ENCODE measurements at places on chromosomes 6 and 20.

DNA sequence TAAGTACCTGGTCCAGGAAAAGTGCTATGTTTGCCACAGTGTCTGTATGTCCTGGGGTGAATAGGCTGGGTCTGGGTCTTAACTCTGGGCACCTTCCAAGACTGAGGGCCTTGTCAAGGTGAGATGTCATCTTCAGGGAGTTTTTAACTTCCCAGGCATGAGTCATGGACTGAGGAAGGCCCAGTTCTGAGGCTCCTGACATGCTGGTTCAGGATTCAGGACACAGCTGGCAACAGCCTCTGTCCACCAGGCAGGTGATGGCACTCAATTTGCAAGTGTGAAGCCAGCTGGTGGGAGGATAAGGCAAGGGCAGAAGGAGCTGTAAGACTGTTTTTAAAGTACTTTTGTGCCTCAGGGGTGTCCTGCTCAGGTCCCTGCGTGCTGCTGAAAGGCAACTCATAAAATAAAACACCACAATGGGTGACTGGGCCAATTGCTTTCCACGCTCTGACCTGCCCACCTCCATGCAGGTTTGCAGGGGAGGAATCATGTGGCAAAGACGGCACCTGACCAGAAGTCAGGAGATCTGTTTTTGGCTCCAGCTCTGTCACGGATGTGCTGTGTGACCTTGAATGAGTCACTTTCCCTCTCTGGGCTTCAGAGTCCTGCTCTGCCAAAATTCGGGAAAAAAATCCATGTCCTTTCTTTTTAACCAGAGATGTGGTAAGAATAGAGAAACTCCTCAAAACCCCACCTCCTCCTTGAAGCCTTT lies 4.9 kb upstream of the PACSIN1 start:
- no peak for DNase-seq

DNA sequence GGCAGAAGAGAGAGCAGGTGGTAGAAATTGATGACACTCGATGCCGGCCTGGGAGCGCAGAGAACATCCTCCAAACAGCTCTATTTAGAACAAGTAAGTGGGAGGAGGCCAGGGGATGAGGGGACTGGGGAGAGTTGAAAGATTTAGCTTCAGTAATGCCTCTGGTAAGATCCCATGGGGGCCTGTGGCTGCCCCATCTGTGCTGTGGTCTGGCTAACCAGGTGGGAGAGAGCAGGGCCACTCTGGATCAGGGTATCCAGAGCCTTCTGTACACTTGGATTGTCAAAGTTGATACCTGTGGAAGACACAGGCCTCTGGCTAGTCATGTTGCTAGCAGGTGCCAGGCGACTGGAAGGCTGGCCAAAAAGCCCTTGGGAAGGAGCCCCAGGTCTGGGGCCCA lies 27.6 kb downstream of the NCOA5 start:
- no peak for DNase-seq

DNA sequence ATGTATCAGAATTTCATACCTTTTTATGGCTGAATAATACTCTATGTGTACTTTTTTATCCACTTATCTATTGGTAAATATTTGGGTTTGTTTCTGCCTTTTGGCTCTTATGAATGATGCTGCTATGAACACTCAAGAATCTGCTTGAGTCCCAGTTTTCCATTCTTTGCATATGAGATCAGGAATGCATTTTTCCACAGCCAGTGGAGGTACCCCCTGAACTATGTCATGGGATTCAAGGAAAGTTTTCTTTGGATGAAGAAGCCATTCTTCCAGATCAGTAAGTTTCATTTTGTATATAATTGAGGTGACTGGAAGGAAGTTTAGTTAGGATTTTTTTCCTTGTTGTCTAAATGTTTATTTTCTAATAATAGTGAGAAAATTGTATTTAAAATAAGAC lies 40.9 kb downstream of the NKX2-4 start:
- no peak for DNase-seq

DNA sequence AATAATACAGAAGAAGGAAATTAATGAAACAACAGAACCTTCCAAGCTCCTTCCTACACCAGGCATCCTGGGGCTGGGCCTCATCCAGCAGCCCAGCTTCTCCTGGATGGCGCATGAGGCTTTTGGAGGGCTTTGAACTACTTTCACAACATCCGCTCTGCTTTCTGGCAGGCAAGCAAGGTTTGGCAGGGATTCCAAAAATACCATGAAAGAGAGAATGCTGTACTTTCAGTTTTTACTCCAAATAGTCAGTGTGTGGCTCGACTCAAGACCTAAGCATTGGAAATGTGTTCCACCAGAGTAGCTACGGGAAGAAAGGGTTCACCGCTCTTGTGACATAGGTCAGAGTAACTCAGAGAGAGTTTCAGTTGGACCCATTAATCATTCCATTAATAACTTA lies 125.4 kb downstream of the OPRM1 start:
- DNase-seq: no peak

- no peak for DNase-seq
Measured at GRCh38 chr20:370977-371754, 9.4 kb upstream of the TRIB3 start.

DNA sequence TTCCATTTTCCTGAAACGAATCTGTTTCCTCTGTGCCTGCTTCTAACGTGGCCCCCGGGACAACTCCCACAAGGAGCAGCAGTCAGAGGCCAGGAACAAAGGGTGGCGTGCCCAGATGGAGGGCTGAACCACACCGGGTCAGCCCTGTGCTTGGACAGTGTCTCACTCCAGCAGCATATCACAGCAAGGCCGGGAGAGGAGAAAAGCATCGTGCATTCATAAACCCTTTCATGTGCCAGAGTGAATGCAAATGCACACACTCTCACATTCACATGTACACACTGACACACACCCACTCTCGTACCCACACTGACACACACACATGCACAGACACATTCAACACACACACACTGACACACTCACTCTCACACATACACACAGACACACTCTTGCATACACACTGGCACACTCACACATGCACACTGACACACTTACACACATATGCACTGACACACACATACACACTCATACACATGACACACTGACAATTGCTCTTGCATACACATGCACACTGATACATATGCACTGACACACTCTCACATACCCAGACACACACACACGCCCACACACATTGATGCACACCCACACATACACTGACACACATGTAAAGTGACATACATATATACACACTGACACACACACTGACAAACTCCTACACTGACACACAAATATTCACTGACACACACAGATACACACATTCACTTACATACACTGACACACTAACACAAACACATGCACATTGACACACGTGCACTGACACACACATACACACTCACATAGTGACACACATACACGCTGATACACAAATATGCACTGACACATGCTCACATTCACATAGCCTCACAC lies 237.0 kb downstream of the LRFN2 start:
- no peak for DNase-seq

DNA sequence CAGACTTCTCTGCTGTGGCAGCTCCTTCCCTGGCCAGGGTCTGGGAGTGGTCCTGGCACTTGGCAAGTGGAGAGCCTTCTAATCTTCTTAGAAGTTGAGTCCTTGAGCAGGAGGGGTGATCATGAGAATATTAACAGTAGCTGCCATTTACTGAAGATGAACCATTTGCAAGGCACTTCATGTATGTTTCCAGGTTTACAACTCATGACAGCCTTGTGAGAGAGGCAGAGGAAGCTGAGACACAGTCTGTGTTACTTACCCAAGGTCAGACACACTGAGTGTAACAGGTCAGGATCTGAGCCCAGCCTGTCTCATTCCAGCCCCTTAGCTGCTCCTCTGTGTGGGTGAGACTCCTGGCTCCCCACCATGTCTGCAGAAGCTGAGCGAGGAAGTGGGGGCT lies 45.5 kb upstream of the SRF start:
- DNase-seq: no peak

DNA sequence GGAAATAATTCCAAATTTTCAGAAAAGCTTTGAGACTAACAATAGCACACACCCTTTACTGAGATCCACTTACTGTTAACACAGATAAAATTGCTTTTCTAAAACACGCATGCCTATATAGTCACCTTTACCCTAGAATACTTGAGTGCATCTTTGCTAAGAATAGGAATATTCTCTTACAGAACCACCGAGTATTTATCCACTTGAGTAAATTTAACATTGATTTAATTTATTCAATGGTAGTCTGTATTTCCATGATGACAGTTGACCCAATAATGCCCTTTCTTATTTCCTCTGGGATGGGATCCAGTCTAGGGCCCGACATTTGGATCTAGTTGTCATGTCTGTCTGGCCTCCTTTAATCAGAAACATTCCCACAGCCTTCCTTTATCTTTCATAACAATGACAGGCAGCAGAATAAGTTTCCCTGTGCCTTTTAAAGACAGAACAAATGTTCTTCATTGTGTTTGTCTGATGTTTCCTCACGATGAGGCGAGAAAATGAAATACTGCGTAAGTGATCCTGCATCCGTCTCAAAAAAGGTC lies 56.6 kb upstream of the ERVFRD-1 start:
- DNase-seq: no peak

GRCh38 chr6:159884720-159885119 lies 6.1 kb upstream of the MAS1 start:
- DNase-seq: no peak

- no peak for DNase-seq
Measured at GRCh38 chr6:135235716-135236115, 54.6 kb downstream of the MYB start.

DNA sequence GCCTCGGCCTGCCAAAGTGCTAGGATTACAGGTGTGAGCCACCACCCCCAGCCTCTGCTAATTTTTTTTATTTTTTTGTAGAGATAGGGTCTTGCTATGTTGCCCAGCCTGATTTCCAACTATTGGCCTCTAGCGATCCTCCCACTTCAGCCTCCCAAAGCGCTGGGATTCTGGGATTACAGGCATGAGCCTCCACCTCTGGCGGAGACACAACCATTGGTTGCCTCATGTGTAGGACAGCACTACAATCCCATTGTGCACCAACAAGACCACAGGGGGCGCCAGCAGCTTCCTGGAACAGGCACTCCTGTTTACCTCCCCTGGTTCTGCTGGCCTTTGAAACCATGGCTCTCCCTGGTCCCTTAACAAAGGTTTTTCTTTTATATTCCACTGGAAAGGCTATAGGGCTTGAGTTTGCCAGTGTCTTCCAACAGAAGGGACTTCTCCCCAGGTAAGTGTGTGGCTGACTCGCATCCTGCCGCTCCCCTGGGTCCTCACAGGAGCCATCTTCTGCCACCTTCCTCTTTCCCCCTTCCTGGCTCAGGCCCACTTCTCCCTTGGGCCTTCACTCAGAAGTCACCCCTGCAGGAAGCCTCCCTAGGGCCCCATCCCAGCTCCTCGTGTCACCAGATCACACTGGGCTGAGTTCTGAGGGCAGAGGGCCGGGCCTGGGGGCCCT lies 39.2 kb upstream of the TLDC2 start:
- DNase-seq: peak; percentile 15

GRCh38 chr20:48541581-48542071 lies 286.2 kb downstream of the PREX1 start:
- no peak for DNase-seq

- no peak for DNase-seq
Measured at GRCh38 chr6:10391299-10391630, 23.6 kb downstream of the TFAP2A start.

DNA sequence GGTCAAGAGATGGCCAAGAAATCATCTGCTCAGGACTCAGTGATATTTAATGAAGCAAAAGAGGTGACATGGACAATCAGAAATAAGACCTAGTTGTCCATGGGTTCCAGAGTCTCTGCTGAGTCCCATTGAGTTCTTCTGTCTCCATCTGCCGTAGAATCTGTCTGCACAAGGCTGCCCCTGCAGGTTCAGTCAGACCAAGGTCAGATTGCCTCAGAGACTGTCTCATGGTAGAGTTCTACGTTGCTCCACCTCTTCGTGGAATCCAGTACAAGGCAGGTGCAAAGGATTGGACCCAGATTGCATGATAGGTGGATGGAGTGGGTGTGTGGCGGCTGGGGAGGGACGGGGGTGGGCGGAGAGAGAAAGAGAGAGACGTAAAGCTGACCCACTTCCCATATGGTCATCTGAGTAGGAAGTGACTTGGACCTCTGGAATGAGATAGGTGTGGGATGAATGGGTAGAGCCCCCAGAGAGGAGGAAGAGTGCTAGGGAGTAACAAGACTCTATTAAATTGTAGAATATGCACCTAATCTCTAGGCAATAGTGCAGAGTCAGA lies 75.3 kb downstream of the SOBP start:
- DNase-seq: no peak

DNA sequence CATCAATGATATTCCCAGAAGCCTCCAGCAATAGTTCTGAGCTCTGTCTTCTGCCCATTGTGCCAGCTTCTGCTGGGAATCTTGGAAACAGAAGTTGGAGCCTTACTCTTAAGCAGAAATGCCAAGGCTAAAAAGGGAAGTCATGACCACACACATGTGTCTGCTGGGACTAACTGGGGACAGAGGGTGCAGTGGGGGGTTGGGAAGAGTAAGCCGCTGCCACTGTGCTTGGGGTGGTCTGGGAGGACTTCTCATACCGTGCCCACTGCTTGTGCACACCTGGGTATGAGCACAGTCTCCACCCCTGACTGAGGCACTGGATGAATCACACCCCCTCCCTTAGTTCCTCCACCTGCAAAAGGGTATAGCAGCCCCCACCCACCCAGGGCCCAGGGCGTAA lies 90.7 kb downstream of the CDC5L start:
- no peak for DNase-seq

DNA sequence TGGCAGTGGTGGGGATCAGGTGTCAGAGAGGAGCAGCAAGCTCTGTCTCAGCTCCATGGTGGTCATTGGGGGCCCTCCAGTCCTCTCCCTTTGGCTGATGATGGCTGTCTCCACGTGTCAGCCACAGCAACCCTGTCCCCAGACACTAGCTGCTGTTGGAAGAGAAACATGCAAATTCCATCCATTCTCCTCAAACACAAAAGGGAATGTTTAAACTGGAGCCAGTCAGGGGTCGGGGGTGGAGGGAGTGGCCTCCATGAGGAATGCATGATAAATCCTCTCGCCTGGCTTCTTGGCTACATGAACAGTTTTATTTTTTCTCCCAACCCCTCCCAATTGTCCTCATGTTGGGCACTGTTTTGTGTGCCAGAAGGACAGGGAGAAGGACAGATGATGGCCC lies 86.4 kb downstream of the EDN3 start:
- DNase-seq: no peak

Data from bone marrow (tissue), 2 donors.